ENCODE measurements at places on chromosomes 3 and 15. TPM values are rescaled to one million over a fixed set of nuclear protein-coding genes. Genes with fewer than 3 reads are reported as not detected.

DNA sequence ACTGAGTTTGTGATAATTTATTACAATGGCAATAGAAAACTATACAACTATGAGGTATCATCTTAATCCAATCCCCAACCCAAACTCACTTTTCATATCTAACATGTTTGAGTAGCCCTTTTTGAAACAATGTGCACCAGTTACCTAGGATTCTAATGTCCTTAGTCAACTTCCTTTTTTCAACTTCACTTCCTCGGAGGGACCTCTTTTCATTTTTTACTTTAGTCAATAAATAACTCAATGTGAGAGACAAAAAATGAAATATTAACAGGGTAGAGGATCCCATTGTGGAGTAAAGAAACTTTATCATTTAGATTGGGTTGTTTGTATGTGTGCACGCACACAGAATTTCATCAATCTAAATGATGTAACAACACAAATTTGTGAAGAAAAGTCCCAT lies 193.6 kb upstream of the LRRC3B start:
- no peak for DNase-seq

CPNE4 gene
- not detected for total RNA-seq

DNA sequence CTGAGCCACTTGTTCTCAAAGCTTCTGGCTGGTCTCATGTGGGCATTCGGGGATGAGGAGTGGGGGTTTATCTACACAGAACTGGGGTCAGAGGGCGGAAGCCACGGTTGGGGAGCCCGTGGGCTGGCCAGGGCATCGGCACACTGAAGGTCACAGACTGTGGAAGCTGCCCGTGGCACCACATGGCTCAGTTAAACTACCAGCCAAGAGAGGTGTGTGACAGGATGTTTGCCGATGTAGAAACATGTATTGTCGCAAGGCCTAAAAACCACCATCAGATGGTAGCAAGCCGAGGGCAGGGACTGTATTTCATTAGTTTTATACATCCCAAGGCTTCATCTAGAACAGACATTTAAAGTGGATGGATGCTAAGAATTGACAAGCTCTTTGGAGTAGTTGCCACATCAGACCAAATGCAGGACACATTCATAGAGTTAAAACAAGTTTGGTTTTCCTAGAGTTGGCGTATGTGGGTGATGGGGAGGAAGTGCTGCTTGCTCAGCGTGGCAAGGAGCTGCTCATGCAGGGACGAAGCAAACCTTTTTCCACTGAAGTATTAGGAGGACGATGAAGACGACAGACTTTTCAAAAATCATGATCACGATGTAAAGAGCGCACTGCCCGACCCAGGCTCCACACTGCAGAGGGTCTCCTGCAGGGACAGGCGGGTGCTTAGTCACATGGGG lies 9.6 kb upstream of the MUSTN1 start:
- no peak for DNase-seq

RPL39L gene
- total RNA-seq: not detected

DNA sequence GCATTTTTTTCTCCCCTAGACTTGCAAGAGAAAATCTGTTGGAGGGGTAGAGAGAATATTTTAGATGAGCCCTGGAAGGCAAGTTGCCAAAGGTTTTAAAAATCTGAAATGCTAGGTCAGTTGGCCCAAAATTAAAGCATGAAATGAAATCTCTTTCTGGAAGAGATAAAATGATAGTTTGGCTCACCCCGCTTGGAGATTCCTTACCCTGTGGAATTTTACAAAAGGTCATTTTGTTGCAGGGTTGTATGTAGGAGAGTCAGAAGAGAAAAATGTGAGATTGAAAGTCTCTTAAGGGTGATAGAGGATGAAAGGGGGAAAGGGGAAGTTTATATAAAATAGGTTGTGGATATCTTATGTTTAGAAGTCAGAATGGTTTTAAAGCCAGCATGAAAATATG lies 277.8 kb downstream of the CD47 start:
- no peak for DNase-seq

- DNase-seq: no peak
Measured at GRCh38 chr3:141391298-141391990, 23.1 kb downstream of the ZBTB38 start.
